ENCODE measurements at places on chromosomes 16 and 17. TPM values are rescaled to one million over a fixed set of nuclear protein-coding genes. Genes with fewer than 3 reads are reported as not detected.

UTS2R gene
- total RNA-seq = 0.48 TPM

NF1 gene
- 65.0 TPM for total RNA-seq

ETV4 gene
- not detected for total RNA-seq

TPSD1 gene
- total RNA-seq = not detected

CCL16 gene
- not detected for total RNA-seq

AURKB gene
- total RNA-seq = 6.7 TPM

PRAC1 gene
- total RNA-seq = not detected

KRTAP4-7 gene
- not detected for total RNA-seq

All from umbilical cord (tissue), 2 donors.